Esophagus squamous epithelium (tissue), 5 donors: ENCODE measurements at places on chromosomes 6 and 20.

- DNase-seq, result no peak
These were observed 114.5 kb downstream of the SYCP2 start for GRCh38 chr20:59818911-59819310.

DNA sequence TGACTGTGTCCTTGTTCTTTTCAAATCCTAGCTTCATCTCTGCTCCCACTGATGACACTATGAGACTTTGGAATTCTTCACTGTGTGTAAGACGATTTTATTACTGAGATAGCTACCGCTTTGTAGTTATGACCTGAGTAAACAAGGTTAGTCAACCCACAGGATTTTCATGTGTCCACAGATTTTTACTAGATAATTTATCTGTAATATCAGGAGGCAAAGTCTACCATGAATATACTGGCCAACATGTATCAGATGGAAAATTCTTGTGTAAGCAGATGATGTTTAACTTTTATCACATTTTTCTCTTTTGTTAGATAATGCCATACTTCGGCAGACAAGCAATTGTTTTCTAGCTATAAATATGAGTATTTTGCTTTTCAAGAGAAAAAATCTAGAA is 119.8 kb downstream of the SGK1 start:
- no peak for DNase-seq

DNA sequence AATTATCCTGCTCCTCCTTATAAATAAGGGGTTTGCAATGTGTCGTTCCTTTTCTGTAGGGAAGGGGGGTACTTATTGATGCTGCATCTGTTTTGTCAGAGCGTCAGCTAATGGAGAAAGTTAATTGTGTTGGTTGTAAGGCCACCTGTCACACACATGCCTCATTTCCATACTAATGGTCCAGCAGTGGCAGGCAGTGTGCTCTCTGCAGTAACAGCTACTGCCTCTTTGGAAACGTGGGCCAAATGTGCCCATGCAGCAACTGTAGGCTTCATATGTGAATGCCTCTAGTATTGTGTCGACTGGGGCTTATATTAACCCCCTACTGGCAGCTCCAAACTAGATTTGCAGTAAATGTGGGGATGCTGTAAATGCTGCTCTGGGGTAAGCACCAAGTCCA is 56.3 kb upstream of the OLIG3 start:
- DNase-seq, result no peak

- no peak for DNase-seq
These were observed 803.7 kb downstream of the GRIK2 start for GRCh38 chr6:102197211-102197610.

DNA sequence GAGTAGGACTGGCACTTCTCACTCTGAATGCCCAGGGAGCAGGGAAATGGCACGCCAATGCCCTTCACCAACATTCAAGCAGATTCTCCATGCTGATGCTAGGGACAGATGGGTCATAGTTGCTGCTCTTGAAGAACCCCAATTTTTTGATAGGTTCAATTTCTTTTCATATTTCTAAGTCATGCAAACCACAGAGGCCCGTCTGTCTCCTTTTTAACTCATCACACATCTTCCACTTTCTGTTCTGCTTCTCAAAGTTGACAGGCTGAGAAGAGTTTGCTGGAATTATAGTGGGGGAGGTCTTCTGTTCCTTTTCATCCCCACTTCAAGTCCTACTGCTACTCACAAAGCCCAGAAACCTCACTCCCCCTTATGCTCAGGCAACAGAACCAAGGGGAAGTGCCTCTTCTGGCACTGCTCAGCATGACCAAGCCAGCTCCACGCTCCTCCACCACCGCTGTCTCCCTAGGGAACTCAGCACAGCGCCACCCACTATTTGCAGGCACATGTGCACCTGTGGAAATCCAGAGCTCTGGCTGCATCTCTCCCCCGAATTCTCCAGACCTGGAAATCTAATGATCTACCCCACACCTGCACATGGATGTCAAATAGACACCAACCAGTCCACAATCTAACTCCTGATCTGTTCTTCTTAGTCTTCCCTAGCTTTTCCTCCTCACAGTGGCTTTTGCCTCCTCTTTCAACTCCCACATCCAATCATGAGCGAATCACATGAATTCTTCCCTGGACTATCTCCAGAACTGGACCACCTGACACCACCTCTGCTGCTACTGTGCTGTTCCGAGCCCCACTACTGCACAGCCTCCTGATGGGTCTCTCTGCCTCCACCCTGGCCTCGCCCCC is 10.7 kb downstream of the ZBTB24 start:
- DNase-seq, result no peak
